ENCODE measurements at places on chromosomes 12 and 14.

DNA sequence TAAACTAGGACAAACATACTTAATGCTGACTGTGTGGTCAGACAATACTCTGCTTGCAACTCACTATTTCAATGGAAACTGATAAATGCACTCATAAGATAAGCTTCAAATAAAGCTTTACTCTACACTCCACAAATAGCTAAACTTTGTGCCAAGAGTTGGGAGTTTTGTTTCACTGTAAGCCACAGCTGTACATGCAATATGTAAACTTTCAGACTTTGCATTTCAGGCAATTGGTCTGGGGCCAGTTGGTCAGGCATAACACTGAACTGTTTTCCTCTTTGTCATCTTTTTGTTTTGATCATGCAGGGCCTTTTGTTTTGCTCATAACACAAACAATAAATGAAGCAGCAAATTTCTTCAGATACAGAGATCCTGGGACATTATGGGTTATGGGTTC, 426.2 kb downstream of the IPO8 start:
- DNase-seq, result no peak

DNA sequence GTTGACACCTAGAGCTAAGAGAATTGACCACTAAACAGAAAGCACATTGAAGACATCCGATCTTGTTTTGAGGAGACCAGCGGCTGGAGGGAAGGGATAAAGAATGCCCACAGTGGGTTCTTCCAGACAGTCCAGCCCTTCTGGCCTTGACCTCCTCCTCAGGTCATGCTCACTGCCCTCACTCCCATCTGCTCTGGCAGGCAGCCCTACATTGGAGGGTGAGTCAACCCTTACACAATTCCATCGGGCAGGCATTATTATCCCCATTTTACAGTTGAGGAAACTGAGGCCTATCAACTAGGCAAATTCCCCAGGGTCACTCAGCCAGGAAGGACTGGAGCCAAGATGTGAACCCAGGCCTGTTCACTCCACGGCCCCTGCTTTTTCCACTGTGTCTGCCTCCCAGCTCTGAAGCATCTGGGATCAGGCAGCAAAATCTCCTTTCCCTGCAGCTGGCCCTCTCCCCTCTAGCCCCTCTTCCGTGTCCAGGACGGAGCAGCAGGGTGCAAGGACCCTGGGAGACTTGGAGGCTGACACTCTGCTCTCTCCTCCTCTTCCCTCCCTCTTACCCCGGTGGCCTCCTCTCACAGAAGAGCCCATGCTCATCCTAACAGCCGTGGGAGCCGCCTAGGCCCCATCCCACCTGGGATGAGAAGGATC, 5.3 kb downstream of the SCNN1A start:
- no peak for DNase-seq

GRCh38 chr12:49863946-49864797, 21.3 kb upstream of the BCDIN3D start:
- no peak for DNase-seq

DNA sequence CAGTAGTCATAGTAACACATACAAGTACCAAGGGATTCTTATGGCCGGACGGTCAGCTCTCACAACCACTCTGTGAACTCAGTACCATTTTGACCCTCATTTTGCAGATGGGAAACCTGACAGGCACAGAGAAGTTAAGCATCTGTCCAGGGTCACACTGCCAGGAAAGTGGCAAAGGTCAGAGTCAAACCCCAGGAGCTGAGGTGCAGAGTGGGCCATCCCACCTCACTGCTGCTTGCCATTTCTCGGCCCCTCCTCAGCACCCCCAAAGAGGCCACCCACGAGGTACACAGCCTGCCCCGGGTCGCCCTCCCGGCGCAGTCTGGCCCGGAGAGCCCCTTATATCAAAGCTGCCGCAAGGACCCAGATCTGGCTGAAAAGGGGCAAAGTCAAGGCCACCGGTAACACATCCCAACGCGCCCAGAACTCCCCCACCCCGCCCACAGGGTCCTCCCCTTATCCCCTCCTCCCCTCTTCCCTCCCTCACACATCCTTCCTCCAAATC, 1.7 kb downstream of the NCOR2 start:
- no peak for DNase-seq

GRCh38 chr12:129534966-129535750, 368.7 kb downstream of the TMEM132D start:
- DNase-seq, result no peak

GRCh38 chr14:68147303-68147702, 327.7 kb downstream of the RAD51B start:
- no peak for DNase-seq

GRCh38 chr14:31990926-31991572, 86.1 kb upstream of the ARHGAP5 start:
- DNase-seq, result no peak

- DNase-seq, result no peak
Observed at GRCh38 chr12:119868992-119869391, 8.1 kb downstream of the CIT start.

DNA sequence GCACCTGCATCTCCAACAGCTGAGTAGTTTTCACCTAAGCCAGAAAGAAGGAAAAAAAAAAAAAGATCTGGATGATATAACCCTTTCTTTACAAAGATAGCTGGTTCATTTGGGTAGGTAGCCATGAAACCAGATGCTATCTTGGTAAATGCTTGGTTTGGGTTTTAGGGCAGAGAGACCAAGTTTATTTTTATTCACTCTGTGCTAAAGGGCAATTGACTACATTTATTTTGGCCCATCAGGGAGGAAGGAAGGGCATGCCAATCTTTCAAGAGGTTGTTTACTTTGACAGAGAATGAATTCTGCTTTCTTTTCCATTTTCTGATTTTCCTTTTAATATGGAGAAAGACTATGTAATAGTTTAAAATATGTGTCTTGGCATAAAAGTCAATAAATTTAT, 91.0 kb downstream of the NTN4 start:
- DNase-seq, result no peak

DNA sequence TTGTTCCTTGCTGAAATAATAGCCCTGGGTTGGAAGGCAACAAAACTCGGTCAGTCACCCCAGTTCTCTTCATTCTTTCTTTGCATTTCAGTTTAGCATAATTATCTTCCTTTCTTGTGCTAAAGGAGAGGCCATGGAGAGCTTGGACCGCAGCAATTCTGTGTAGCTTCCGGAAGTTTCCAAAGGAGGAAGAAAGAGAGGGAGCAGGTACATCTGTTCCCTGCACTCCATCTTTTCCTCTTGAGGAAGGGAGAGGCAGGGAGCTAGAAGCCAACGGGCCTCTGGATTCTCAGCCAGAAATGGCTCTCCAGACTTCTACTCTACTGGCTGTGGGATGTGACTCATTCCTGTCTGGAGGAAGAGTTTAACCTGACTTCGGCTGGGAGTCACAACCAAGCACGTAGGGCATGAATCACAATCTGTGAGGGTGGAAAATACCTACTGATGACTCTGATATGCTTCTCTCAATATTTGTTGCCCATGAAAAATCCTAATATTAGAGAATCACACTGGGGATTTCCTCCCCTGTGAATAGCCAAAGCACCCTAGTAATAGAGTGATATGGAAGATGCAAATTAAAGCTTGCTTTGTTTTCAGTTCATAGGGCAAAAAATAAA, 17.0 kb downstream of the ANO6 start:
- peak; percentile 30 for DNase-seq

- peak; percentile 11 for DNase-seq
Observed at GRCh38 chr12:96986883-96987523, 79.9 kb downstream of the NEDD1 start.

- DNase-seq, result no peak
Observed at GRCh38 chr14:78983126-78983525, 813.0 kb downstream of the NRXN3 start.

DNA sequence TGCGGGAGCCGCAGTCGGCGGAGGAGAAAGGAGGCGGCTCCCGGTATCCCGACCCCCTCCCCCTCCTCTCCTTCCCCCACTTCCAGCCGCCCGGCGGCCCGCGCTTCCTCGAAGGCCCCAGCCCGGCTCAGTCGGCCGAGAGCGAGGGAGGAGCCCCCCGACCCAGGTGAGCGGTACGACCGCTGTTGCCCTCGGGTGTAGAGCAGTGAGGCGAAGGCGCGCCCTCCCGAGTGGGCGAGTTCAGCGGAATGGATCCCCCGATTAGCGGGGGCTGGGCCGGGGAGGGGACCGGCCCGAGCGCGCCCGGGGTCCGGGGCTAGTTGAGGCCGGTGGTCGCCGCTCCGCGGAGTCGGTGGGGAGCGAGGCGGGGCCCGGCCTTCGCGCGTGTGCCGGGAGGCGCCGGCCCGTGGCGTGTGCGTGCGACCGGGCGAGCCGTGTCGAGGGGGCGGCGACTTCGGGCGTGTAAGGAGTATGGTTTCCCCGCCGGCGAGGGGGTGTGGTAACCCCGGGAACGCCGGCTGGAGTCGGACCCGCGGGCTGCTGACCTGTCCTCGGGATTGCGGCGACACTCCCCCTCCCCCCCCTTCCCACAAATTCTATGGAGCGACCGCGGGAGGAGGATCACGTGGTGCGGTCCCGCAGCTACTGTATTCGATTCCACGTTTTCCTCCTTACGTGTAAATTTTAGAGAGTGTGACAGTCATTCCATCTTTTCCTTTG, 501 bp downstream of the RIMKLB start:
- peak; percentile 48 for DNase-seq

DNA sequence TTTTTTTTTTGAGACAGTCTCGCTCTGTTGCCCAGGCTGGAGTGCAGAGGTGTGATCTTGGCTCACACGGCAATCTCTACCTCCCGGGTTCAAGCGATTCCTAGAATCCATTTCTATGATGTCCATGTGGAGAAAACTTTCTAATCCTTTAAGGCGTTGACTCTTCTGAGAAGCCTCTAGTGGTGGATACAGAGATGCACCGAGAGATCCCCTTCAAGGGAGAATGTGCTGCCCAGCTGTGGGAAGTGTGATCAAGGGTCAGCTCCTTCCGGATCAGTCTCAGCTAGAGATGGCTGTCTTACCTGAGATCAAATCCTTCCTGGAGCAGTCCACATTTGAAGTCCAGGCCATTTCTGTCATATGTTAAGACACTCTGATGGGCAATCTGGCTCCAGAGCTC, 92.7 kb upstream of the HECTD1 start:
- DNase-seq, result peak; percentile 1

GRCh38 chr14:99549684-99550083, 54.3 kb downstream of the CCDC85C start:
- no peak for DNase-seq

GRCh38 chr14:100784523-100785337, 41.2 kb upstream of the MEG3 start:
- no peak for DNase-seq

DNA sequence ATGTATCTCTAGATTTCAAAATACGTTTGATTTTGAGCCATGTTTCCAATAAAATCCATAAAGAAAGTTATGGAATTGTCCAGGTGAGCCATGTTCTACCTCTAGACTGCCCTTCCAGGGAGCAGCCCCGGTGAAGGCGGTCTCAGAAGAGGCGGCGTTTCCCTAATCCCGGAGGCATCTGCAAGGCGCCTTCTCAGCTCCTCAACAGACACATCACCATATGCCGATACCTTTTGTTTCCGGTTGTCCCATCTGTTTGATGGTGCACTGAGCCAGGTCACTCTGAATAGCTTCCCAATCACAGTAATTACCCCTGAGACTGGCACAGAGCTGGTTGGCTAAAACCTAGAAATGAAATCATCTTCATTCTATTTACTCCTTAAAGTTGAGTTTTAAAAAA, 305.5 kb upstream of the FKBP4 start:
- no peak for DNase-seq

DNA sequence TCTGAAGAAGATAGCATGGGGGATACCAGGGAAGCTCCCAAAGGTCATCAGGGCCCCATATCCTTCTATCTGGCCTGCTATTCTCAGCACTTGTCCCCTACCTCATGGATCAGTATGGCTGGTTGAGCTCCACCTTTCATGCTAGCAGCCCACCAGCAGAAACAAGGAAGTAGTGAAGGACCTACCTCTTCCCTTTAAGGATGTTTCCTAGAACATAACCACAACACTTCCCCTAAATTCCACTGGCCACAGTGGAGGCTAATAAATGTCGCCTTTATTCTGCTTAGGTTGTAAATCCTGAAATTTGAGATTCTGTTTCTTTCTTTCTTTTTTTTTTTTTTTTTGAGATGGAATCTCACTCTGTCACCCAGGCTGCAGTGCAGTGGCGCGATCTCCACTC, 128.6 kb upstream of the PARP11 start:
- DNase-seq, result no peak

GRCh38 chr14:65170768-65171507, 68.6 kb upstream of the MAX start:
- peak; percentile 52 for DNase-seq

DNA sequence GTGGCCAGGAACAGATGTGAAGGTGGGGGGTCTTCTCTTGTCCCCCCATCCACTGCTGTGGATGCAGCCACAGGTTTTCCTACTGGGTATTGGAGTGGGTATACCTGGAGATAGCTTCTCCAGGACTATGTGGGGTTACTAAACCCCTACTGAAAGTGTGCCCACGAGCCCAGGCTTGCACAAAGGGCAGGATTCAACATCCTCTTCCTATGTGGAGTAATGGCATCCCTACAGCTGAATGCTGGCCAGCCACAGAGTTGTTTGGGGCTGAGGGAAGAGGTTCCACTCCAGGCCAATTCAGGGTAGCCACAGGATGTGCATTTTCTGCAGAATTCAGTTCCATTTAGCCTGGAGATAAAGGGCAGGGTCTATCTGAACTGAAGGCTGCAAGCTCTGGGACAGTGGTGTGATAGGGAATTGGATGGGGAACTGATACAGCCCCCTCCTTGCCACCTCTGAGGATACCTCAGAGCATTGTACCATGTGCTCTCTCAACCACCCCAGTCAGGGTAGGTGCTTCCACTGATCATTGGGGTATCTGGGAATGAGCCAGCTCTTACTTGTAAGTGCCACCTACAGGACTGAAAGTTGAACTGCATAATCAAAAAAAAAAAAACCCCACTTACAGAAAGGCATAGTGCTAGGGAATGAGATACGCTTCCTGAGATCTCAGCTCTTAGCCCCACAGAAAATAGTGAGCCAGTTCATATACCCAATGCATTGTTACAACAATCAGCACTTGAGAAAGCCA, 187.1 kb downstream of the KITLG start:
- no peak for DNase-seq

DNA sequence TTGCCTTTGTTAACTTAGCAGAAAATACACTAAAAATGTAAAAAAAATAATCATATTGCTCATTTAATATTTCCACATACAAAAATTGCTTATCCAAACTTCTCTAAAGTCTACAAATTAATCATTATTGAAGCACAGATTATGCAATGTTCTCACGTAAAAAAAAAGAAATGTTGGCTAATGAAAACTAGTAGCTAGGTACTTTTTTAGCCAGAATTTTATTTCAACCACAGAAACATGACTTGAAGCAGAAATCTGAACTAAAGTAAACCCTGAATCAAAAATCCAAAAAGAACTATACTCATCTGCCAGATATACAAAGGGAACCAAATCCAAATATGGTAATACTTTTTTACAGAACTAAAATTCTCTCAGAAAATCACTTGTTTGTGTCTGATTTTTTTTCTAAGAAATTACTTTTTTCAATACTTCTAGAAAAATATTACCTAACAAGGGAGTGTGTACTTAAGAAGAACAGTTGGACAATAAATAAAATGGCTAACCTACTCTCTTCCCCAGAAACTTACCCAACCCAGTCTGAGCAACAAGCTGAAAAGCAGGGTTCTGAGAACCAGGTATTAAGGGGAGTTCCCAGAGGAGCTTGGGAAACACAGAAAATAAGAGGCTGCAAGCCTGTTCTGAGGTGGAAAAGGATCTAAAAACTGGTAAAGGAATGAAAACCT, 78.4 kb upstream of the RAP1B start:
- no peak for DNase-seq

- DNase-seq, result peak; percentile 53
Observed at GRCh38 chr12:112839386-112839972, 47.9 kb downstream of the RPH3A start.

- DNase-seq, result no peak
Observed at GRCh38 chr12:132200800-132201199, 56.5 kb downstream of the NOC4L start.

GRCh38 chr14:101470266-101470665, 91.0 kb upstream of the DIO3 start:
- DNase-seq, result no peak

Measured in H54 (cell line).